ENCODE measurements at places on chromosomes 7 and 10.

DNA sequence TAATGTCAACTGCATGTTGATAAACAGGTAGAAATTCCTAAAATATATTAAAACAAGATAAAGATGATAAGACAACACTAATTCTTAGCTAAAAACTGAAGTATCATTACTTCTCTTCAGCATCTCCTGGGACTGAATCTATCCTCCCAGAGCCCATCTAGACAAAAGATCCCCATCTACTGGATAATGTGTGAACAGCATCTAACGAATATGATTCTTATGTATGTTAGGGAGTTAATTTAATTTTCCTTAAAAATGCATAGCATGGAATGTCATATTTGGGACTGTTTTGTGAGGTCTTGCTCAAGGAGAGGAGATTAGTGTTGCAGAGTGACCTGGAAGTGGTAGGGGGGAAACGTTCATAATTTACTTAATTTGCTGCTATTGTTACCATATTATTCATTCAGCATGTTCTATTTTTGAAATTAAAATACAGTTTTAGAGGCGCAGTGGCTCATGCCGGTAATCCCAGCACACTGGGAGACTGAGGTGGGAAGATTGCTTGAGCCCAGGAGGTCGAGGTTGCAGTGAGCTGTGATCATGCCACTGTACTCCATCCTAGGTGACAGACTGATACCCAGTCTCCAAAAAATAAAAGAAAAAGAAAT, 305.1 kb upstream of the CSTF2T start:
- DNase-seq = no peak

DNA sequence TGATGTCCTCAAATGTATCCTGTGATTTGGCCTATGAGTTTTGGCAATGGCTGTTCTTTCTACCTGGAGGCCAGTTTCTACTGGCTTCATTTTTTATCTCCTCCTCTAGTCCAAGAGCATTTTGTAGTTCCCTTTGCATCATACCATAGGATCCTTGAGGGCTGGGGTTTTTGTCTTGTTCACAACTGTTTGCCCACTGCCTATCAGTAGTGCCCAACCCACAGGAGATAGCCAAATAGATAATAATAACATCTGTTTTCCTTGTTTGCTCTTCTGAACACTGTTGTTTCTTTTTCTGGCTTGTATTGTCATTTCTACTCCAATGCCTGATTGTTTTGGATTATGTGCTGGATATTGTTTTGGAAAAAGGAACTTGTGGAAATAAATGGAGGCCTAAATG, 3.4 kb downstream of the CDK1 start:
- no peak for DNase-seq

- no peak for DNase-seq
These were observed 81.7 kb downstream of the KMT2C start for GRCh38 chr7:152354061-152354460.

DNA sequence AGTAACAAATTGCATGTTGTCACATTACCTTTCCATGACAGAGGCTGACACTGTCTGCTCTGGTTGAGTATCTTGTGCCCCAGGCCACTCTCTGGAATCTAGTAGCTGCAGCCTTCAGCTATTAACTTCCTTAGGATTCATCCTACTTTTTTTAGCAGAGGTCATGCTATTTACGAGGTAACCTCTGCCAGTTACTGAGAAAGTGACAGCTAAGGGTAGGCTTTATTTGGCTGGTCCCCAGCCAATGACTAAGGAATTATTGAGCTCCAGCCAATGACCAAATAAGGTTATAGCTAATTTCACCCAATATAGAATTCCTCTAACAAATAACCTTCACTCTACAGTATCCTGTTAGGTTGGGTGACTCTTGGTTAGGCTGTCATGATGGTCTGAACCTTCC, 1361.7 kb downstream of the XPNPEP1 start:
- no peak for DNase-seq

GRCh38 chr7:557558-557881, 37.9 kb upstream of the PDGFA start:
- no peak for DNase-seq

DNA sequence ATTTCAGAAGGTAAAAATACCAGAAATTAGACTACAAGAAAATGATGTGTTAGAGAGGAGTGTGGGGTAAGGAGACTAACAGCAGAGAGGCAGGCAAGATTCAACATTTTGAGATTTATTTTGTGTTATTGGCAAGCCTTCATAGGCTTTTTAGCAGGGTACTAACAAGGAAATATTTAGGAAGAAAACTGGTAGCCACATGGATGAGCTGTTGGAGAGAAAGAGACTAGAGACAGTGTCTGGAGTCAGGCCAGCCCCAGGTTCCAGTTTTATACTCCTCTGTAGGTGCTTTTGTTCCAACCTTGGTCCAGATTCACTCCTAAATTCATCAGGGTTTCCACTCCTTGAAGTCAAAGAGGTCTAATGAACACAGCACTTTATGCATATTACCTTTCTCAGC, 41.1 kb downstream of the GPRIN2 start:
- DNase-seq = no peak

GRCh38 chr7:75920431-75921161, 5.6 kb downstream of the POR start:
- DNase-seq = no peak

- DNase-seq = no peak
These were observed 5.6 kb upstream of the AS3MT start for GRCh38 chr10:102863660-102864059.

GRCh38 chr7:96636342-96636860, 73.2 kb downstream of the SEM1 start:
- no peak for DNase-seq

DNA sequence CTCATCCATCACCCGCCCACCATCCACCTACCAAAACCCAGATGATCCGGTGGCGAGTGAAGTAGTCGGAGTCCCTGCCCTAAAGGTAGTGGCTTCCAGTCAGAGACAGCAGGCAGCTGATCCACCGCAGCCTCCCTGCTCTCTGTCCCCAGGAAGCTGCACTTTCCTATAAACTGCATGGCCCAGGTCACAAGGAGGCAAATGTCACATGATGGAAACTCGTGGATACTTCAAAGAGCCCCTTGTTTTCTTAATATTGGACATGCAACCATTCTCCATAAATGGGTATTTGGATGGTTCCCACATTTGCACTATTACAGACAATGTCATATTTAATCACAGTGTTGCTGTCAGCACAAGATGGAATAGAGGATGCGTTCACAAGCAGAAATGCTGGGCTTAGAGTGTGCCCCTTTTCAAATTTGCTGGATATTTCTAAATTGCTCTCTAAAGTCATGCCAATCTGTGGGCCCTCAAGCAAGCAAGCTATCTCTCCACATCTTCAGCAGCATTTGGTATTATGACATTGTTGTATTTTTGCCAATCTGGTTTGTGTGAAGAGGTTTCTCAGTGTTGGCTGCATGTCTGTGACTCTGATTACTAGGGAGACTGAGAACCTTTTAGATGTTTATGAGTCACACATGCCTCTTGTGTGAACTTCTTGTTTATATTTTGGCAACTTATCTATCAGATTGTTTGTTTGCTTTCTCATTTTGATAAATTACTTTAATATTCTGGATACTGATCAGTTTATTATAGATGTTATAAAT, 822.0 kb downstream of the TNS3 start:
- DNase-seq = no peak

- no peak for DNase-seq
These were observed 11.6 kb downstream of the FAM204A start for GRCh38 chr10:118330295-118331076.

GRCh38 chr7:132422502-132423111, 153.7 kb downstream of the PLXNA4 start:
- no peak for DNase-seq

GRCh38 chr7:114084002-114084471, 165.2 kb upstream of the PPP1R3A start:
- DNase-seq = no peak

DNA sequence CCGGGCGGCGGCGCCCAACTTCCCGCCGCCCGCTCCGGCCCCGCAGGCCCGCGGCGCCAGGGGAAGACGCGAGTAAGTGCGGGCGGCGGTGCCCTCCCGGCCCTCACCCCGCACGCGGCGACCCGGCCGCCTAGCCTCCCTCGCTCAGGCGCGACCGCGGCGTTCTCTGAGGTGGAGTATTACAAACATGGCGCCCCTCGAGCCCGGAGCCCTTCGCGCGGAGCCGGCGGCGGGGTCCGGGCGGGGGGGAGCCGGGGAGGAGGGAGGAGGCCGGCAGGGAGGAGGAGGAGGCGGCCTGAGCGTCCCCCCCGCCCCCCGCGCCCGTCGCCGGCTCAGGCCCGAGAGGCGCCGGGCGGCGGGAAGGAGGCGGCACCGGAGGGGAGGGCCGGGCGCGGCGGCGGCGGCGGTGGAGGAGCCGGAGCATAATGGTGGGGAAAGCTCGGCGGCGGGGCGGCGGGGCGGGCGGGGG, at the start of gene ZMYND11:
TSS of gene ZMYND11 (plus strand) at position 324 of the 469 bp plus-strand sequence. CDS start 44,558 bp downstream, outside the sequence.
- no peak for DNase-seq

DNA sequence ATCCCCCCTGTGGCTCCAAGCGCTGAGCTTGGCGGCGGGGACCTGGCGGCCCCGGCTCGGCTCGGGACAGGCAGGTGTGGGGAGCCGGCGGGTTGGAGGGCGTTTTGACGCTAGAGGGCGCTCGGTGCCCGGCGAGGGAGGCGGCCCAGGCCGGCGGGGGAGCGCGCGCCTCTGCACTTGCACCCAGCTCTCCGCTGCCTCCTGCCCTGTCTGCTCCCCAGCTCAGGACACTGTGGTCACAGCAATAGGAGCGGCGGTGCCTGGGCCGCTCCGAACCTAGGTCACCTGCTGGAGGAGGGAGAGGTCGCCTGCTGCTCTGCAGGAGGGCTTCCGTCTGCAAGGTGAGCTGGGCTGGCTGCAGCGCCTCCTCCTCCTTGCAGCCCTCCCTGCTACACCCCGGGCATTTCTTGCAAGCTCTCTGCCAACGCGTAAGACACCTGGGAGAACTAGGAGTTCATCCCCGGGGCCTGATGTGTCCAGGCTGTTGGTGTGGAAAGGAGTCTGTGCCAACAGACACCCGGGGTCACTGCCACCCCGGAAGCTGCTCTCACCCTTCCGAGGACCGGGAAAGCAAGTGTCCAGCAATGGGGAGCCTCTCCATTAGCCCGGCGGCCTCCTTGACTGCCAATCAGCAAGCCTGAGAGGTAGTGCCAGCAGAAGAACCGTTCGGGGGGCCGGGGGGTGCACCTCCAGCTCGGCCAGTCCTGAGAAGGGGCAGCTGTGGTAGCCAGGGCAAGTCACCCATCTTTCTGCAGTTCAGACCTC, 620.4 kb downstream of the GALNT17 start:
- no peak for DNase-seq

- no peak for DNase-seq
These were observed 407.8 kb upstream of the FOXK1 start for GRCh38 chr7:4274286-4274685.

DNA sequence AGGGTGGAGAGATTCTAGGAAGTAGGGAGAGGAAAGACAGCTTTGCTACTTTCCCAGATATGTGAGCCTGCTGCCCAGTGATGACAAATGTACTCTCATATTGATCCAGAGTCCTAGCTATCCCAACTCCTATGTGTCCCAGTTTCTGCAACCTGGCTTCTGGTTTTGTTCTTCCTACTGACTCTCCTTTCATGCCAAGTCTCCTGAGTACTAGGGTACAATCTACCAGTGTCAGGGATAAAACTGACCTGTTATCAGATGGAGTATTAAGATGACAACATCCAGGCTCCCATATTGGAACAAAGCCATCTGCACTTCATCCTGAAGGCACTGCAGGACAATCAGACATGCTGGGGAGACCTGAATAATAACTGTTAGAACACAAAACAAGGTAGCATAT, 233.7 kb upstream of the PHYHIPL start:
- DNase-seq = no peak

GRCh38 chr7:117673367-117673766, 193.5 kb downstream of the CFTR start:
- no peak for DNase-seq

- DNase-seq = no peak
These were observed 119.4 kb upstream of the NRBF2 start for GRCh38 chr10:63013755-63014154.

GRCh38 chr7:45389073-45389872, 184.9 kb upstream of the ADCY1 start:
- DNase-seq = no peak

DNA sequence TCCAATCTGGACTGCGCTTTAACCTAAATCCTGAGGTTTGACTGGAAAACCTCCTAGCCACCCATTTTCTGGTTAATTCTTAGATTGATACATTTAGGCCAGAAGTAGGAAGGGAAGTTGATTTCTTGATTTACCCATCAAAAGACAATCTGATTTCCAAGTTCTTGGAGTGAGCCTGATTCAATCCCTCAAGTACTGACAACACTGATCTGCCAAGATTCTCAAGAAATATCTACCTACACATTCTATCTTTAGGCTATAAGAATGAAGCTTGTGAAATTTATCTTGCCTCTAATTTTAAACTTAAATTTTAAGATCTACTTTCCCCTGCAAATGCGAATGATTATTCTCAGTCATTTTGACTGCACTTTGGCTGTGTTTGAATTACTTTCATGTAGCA, 5.9 kb downstream of the TAS2R16 start:
- DNase-seq = no peak

GRCh38 chr7:83870515-83870914, 221.6 kb upstream of the SEMA3E start:
- DNase-seq = no peak

GRCh38 chr7:42734568-42734967, 177.3 kb downstream of the C7orf25 start:
- no peak for DNase-seq

DNA sequence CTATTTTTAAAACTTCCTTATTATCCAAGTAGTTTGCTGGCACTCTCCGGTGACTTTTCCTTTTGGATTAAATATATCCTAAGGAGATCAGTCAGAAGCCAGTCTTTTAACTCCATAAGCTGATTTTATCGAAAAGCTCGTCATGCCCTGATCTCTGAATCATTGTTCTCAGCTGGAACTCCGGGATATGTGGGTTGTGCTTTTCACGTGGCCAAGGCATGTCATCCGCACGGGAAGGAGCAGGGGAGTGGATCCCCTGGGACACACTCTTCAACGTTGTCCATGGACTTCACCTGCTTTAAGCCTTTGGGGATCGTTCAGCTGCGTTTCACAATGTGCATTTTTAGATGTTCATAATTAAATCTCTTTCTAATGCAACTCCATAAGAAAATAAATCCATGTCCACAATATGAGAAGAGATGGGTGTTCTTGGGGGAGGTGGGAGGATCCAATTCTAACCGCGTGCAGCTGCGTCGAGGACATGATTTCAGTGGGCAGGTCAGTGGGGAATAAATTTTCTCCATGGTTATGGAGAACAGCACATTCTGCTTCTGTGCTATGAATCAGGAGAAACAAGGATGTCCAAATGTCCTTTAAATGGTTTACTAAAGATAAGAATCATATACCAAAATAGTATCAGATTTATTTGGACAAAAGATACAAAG, 229.5 kb upstream of the ADARB2 start:
- DNase-seq = no peak

All from GM12864 (cell line).